ENCODE measurements at places on chromosomes 16 and 17. TPM values are rescaled to one million over a fixed set of nuclear protein-coding genes. Genes with fewer than 3 reads are reported as not detected.

DNA sequence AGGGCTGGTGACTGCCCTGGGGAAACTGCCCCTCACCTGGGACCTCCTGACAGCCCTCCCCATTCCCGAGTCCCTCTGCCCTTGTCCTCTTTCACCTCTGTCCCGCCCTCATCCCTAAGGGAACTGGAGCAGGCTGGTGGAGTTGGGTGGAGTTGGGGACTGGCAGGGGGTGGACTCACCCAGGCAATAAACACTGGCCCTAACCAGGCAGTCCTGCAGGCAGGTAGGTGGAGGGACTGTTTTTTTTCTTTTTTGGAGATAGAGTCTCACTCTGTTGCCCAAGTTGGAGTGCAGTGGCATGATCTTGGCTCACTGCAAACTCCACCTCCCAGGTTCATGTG, 11.7 kb downstream of the GCGR start:
- no peak overlapping the region for H3K4me3 ChIP-seq
- no peaks in the 10 kb centered on the region for H3K36me3 ChIP-seq
- H3K27me3 ChIP-seq: peaks cover 5% of the 10 kb centered on the region
- no peaks in the 10 kb centered on the region for H3K4me1 ChIP-seq

RDM1 gene
- total RNA-seq: 13.5 TPM

CLDN7 gene
- 0.66 TPM for total RNA-seq

- H3K4me1 ChIP-seq: no peaks in the 10 kb centered on the region
- no peak for DNase-seq
- H3K36me3 ChIP-seq: no peaks in the 10 kb centered on the region
- H3K27me3 ChIP-seq: no peaks in the 10 kb centered on the region
- H3K27ac ChIP-seq: no peak overlapping the region
These were observed 18.4 kb upstream of the C16orf82 start for GRCh38 chr16:27048316-27048715.

GRCh38 chr17:60129164-60129563, 20.6 kb upstream of the CA4 start:
- peaks cover 2% of the 10 kb centered on the region for H3K27me3 ChIP-seq
- no peak overlapping the region for H3K4me3 ChIP-seq
- peaks cover 7% of the 10 kb centered on the region for H3K36me3 ChIP-seq
- peaks cover 4% of the 10 kb centered on the region for H3K4me1 ChIP-seq
- no peak overlapping the region for H3K27ac ChIP-seq
- no peak for DNase-seq

HOXB1 gene
- not detected for total RNA-seq

KRT40 gene
- not detected for total RNA-seq

DNA sequence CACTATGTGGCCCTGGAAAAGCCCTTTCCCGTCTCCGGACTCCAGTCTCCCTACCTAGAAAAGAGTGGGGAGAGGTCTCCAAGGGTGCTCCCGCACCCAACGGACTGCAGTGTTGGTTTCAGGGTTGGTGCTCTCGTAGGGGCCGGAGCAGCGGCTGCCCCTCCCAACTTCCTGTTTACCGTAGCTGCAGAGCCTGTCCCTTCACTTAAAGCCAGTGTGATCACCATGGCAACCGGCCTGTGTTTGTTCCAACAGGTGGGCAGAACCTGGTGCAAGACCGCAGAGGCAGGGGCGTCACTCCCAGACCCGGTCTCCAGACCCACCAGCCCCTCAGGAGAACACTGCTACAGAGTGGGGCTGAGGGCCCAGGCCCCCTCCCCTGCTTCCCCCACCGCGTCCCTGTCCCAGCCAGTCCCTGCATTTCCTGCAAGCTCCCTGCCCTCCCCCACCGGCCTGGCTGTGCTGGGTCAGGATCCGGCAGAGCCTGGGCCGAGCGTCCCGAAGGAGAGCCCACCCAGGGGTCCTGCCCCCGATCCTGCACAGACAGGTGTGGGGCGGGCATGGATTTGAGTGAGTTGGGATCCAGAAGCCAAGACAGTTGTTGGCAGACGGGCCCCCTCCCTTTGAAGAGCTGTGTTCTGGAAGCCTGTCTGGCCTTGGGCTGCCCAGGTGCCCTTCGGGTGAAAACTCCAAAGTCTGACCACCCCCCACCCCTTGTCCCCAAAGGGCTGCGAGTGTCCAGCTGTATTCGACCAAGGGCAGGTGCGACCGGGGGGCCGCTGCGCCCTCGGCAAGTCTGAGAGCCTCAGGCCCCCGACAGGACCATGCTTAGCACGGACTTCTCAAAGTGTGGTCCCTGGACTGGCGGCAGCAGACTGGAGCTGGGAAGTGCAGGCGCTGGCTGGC, 1.5 kb upstream of the BAIAP3 start:
- H3K4me1 ChIP-seq: peaks cover 14% of the 10 kb centered on the region
- DNase-seq: peak; percentile 79

GRCh38 chr16:85761861-85762260, 11.0 kb upstream of the C16orf74 start:
- DNase-seq: no peak
- no peaks in the 10 kb centered on the region for H3K36me3 ChIP-seq
- H3K27me3 ChIP-seq: peaks cover 28% of the 10 kb centered on the region
- no peak overlapping the region for H3K4me3 ChIP-seq
- H3K27ac ChIP-seq: no peak overlapping the region

GRCh38 chr17:43393944-43394482, 4.8 kb upstream of the ARL4D start:
- peak overlapping the region; percentile 43 for H3K27ac ChIP-seq
- H3K4me3 ChIP-seq: no peak overlapping the region
- no peaks in the 10 kb centered on the region for H3K27me3 ChIP-seq

GRCh38 chr16:21159281-21159951, 942 bp downstream of the LDAF1 start:
- H3K4me3 ChIP-seq: peak overlapping the region; percentile 81
- H3K4me1 ChIP-seq: peaks cover 20% of the 10 kb centered on the region
- DNase-seq: peak; percentile 41

DNA sequence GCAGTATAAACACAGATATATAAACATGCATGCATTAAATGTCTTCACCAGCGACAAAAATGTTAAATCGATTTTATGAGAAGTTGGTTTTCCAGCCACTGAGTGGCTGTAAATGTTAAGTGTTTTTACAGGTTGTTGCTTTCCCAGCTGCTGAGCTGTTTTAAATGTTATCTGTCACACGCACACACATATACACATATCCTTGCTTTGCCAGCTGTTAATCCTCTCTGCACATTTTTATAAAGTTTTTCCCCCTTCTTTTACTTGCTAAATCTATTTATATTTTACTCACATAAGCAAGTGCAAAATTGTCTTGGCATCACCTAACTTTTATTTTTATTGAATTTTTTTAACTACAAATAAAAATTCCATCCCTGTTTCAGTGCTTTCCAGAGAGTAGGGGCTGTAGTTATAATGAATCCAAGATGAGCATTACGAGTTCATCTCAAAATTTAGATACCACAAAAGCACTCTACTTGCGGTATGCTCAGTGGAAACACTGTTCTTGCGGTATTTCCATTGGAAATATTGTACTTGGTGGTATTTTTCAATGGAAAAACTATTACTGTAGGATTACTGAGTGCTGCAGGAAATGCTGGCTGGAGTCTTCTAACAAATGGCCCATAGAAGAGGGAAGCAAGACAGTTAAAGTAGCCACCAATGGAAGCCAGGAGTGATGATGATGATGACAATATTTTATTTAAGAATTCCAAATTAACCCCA, 124.9 kb upstream of the KCNJ16 start:
- no peak for DNase-seq
- no peaks in the 10 kb centered on the region for H3K36me3 ChIP-seq
- no peaks in the 10 kb centered on the region for H3K4me1 ChIP-seq
- H3K4me3 ChIP-seq: no peak overlapping the region
- H3K27me3 ChIP-seq: no peaks in the 10 kb centered on the region

GRCh38 chr16:53664724-53665345, 38.8 kb downstream of the RPGRIP1L start:
- peak; percentile 41 for DNase-seq
- no peak overlapping the region for H3K4me3 ChIP-seq
- H3K36me3 ChIP-seq: no peaks in the 10 kb centered on the region
- no peaks in the 10 kb centered on the region for H3K27me3 ChIP-seq
- no peak overlapping the region for H3K27ac ChIP-seq

DNA sequence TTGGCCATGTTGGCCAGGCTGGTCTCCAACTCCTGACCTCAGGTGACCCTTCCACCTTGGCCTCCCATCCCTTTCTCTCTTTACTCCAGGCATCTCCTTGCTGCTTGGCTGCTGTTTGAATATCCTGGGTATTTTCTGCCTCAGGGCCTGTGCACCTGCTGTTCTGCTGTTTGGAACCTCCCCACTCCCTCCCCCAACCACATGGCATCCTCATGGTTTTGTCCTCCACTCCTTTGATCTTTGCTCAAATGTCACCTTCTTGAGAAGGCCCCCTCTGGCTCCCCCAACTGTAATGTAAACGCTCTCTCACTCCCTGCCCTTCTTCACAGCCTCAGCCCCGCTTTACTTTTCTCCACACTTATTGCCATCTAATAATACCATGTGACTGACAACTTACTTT, 152.0 kb downstream of the GSG1L start:
- no peaks in the 10 kb centered on the region for H3K27me3 ChIP-seq
- no peaks in the 10 kb centered on the region for H3K4me1 ChIP-seq

GRCh38 chr16:4647644-4647980, 23.0 kb downstream of the MGRN1 start:
- no peak overlapping the region for H3K4me3 ChIP-seq
- H3K36me3 ChIP-seq: peaks cover 13% of the 10 kb centered on the region
- peaks cover 17% of the 10 kb centered on the region for H3K4me1 ChIP-seq

- no peak overlapping the region for H3K27ac ChIP-seq
- no peaks in the 10 kb centered on the region for H3K27me3 ChIP-seq
- no peak for DNase-seq
- H3K4me1 ChIP-seq: no peaks in the 10 kb centered on the region
- no peak overlapping the region for H3K4me3 ChIP-seq
- H3K36me3 ChIP-seq: no peaks in the 10 kb centered on the region
These were observed 104.4 kb downstream of the IRX5 start for GRCh38 chr16:55035029-55035428.

GRCh38 chr17:13437966-13438779, 163.6 kb downstream of the HS3ST3A1 start:
- H3K4me1 ChIP-seq: no peaks in the 10 kb centered on the region
- no peaks in the 10 kb centered on the region for H3K27me3 ChIP-seq
- no peaks in the 10 kb centered on the region for H3K36me3 ChIP-seq
- no peak overlapping the region for H3K4me3 ChIP-seq
- no peak overlapping the region for H3K27ac ChIP-seq
- DNase-seq: no peak

DNA sequence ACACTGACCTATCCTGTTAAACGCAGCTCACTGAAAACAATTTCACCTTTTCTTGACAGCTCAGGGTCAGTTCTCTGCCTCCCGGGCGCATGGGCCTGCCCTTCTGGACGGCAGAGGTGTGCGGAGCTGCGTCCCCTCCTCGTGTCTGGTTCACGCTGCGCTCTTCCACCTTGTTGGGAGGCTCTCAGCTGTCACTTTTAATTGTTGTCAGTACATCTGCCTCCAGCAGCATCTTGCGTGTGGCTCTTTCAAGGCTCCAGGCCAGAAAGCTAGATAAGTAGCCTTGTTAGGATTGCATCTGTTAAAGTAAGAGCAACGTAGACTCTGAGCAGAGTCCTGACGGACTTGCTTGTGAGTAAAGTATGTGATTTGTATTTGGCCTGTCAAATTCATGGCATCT, 59.4 kb downstream of the MGAT5B start:
- DNase-seq: no peak
- H3K4me1 ChIP-seq: no peaks in the 10 kb centered on the region
- H3K4me3 ChIP-seq: no peak overlapping the region
- peaks cover 3% of the 10 kb centered on the region for H3K27me3 ChIP-seq
- H3K27ac ChIP-seq: no peak overlapping the region

DNA sequence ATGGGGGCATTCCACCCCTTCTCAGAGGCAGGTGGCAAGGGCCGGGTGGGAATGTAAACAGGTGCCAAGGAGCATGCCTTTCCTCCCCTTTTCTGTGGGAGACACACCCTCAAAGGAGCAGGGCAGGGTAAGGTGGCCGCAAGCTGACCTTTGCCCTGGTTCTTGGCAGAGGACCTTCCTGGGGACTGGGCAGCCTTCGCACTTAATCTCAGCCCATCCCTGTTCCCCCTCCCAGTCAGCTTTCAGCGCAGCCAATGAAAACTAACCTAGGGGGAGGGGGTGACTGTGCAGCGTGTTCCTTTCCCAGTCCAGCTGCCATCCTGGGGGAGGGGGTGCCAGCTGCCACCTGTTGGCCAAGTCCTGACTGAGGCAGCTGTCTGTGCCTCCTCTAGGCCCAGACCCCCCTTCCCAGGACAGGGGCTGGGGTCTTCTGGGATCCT, 2.8 kb downstream of the TRAF4 start:
- peaks cover 7% of the 10 kb centered on the region for H3K36me3 ChIP-seq
- H3K27me3 ChIP-seq: no peaks in the 10 kb centered on the region
- DNase-seq: no peak

ABCA3 gene
- 6.4 TPM for total RNA-seq

DNA sequence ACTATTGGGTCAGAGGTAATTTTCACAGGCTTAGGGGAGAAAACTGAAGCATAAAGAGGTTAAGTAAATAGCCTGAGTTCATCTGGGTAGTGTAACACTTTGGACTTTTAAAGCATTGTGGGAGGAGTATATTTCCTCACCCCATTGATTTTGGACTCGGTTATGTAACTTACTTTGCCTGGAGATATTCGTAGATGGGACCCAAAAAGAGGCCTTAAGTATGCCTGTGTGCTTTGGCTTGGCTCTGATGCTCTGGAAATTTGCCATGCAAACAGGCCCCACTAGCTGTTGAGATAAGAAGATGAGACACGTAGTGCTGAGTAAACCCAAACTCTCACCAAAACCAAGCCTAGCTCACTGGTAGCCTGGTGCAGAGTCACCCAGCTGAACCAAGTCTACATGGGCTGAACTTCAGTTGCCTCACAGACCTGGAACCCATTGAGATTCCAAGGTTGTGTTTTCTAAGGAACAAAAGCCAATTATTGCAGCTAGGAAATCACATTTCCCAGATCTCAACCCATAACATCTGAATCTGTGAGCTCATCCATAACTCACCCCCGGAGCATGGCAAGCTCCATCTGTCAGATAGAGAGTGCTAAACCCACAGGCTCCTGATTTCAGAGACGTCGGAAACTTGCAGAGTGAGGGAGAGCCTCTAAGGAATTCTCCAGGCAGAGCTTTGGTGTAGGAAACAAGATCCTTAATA, 536.0 kb upstream of the C16orf82 start:
- DNase-seq: no peak
- H3K27ac ChIP-seq: no peak overlapping the region
- no peaks in the 10 kb centered on the region for H3K36me3 ChIP-seq
- H3K4me1 ChIP-seq: no peaks in the 10 kb centered on the region
- H3K4me3 ChIP-seq: no peak overlapping the region

DNA sequence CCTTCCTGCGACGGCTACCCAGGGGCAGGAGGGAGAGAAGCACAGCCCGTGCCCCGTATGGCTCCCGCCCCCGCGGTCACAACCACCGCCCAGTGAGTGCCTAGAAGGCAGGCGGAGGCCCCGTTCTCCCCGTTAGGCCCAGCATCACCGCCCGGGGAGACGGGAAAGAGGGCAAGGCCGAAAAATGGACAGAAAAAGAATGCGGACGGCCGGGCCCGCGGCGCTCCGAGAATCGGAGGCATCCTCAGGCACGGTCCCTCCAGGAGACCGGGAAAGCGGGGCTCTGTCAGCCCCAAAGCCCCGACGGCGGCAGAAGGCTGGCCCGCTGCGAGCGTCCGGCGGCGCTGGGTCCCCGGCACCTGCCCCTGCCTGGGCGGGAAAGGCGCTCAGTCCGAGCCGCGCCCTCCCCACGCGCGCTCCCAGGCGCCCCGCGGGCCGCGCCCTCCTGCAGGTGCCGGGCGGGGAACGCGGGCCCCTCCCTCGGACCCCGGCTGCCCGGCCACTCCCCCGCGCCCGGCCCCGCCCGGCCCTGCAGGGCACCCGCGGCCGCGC, 407 bp downstream of the MCRIP1 start:
- H3K36me3 ChIP-seq: no peaks in the 10 kb centered on the region
- H3K4me1 ChIP-seq: peaks cover 22% of the 10 kb centered on the region
- H3K27me3 ChIP-seq: no peaks in the 10 kb centered on the region
- peak overlapping the region; percentile 90 for H3K27ac ChIP-seq
- peak overlapping the region; percentile 84 for H3K4me3 ChIP-seq
- peak; percentile 68 for DNase-seq
